AG04449 (cell line): ENCODE measurements at places on chromosomes 1 and 21.

DNA sequence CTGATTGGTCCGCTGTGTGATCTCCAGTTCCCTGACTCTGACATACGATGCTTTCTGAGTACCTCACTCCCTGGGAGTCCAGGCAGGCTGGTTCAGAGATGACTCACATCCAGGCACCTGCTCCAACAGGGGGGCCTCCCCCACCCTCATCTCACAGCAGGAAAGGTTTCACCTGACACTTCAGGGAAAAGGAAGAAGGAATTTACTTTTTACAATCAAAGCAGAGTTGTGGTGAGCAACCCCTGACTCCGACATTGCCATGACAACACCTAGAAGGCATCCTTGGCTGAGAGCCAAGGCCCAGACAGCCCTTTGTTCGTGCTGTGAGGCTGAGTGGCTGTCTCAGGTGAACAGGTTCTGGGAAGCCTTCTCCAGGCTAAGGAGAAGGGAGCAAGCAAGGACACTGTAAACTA lies 164.6 kb upstream of the GJB5 start:
- DNase-seq: no peak

DNA sequence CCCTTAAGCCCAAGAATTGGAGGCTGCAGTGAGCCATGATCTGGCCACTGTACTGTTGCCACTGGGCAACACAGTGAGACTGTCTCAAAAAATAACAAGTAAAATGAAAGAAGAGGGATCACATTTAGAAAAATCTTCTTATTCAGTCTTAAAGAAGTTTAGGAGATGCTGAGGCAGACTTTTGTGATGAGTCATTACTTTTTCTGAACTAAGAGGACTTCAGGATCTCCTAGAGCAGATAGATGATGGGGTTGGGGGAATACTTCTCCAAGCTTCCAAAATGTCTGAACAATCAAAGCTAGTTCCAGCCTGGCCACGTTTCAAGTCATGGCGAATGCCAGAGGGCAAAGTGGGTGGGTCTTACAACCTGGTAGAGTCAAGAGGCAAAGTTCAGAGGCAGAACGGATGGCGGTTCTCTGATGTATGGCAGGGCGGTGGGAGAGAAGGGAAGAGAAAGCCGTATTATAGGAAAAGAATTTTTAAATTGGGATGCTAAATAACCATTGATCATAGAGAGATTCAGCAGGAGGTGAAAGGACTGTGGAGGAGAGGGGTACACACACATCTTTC lies 2.1 kb upstream of the CIART start:
- DNase-seq: no peak

DNA sequence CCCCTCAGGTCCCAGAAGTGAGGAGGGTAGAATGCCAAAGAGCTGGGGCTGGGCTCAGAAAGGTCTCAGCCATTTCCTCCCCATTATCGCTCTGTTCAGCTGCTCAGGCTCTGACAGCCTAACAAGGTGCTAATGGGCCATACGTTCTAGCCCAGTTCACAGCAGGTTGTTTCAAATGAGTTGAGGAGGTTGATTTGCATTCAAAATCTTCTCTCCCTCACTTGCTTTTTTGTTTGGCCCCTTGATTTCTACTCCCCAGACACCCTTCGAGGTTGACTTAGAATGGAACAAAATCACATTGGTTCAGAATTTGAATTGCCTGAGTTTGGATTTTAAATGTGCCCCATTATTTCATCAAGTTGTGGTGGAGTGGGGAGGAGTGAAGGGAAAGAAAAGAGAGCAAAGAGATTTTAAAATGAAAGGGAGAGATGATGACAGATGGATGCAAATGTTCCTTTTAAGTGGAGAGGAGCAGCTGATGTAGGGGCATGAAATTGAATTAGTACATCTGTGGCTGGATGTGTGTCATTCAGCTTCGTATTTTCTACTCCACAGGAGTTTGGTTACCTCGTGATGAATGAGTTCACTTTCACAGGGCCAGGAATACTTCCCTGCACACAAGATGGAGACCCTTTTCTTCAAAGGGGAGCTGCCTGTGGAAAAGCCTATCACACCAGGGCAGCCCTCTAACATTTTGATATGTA lies 425.8 kb upstream of the CAMK1G start:
- no peak for DNase-seq

DNA sequence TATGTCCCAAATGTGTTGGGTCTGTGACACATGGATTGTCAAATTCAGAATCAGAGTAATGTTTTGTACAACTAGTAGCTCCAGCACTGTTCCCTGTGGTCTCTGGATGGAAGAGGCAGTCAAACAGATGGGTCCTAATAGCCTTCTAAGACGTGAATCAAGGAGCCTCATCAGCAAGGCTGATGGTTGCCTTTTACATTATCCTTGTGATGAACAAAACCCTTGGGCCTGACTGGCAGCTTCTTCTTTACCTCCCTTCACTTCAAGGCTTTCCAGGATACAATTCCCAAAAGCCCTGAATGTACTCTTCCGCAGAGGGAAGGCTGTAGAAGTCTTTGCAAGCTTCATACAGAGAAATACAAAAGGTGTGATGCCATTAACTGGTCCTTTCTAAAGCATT lies 633.3 kb downstream of the USP25 start:
- DNase-seq: no peak

- no peak for DNase-seq
These were observed 70.7 kb upstream of the ZNF644 start for GRCh38 chr1:91092503-91092902.

GRCh38 chr1:65758128-65758527 lies 34.6 kb upstream of the PDE4B start:
- no peak for DNase-seq

- no peak for DNase-seq
These were observed 43.0 kb downstream of the TOR3A start for GRCh38 chr1:179124873-179125272.

- no peak for DNase-seq
These were observed at the start of gene TNFRSF1B for GRCh38 chr1:12166834-12167492. TSS of gene TNFRSF1B (plus strand) at chr1:12166991. CDS start at chr1:12167092, 101 bp downstream.

DNA sequence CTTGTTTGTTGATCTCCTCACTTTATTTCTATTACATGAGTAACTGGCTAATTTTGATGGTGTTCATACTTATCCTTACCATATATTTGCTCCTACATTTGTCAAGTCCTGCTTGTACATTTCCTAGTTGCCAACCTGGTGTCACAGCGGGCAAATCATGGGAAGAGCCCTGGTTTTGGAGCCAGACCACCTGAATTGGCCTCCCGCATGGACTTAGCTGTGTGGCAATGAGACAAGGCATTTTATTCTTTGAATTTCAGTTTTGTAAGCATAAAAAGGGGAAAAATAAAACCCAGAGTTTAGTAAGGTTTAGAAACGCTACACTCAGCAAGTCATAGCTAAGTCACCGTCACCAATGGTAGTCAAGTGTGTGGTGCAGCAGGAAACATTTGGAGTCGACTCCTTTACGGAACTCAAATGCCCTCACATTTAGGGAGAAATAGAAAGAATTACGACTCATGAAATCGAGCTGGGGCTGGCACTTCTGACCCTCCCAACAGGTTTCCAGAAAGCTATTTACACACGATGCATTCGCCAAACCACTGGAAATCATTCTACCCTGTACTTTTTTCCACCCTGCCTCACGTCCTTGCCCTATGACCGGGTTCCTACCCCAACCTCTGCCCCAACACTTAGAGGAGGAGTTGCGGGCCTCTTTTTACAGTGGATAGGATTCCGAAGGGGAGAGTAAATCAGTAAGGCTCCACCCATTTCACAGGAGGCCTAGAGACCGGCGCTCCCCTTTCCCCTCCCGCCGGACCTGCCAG lies 492 bp upstream of the PGM1 start:
- no peak for DNase-seq

DNA sequence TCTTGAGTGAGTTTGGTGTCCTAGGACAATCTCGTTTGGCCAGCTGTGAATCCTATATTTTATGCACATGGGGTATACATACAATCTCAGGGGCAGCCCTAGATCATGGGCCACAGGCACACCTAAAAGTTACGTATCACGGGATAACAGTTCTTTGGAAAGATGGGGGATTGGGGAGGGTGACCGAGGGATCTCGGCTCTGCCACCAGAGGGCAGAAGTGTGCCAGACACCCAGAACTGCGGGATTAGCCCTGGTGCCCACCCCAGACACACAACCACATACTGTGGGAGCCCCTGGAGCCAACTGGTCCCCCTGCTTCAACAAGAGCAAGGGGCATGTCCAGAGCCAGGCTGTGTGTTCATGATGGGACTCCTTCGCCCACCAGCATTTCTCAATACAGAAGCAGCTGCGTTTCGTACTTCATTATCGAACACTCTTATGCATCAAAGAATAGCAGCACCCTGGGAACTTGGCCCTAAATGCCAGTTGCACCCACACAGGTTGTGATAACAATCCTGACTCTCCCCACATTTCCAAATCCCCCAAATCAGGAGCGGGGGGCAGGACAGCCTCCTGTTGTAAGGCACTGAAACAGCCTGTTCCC lies 37.4 kb downstream of the TMCO4 start:
- no peak for DNase-seq

DNA sequence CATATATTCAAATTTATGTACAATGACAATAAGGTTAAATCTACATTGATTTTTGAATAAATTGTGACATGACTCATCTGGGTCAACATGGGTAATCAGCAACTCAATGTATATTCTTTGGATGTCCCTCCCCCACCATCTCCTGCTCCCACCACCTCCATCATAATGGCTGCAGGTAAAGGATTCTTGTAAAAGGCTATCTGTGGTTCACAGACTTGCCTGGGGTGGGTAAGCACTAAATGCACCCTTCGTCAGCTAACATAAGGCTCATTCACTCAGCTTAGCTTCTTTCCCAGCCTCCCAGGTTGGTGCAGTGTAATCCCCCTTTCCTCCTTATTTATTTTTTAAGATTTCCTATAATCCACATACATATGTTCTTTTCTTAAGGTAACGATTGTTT lies 355.7 kb upstream of the DPYD start:
- DNase-seq: no peak

DNA sequence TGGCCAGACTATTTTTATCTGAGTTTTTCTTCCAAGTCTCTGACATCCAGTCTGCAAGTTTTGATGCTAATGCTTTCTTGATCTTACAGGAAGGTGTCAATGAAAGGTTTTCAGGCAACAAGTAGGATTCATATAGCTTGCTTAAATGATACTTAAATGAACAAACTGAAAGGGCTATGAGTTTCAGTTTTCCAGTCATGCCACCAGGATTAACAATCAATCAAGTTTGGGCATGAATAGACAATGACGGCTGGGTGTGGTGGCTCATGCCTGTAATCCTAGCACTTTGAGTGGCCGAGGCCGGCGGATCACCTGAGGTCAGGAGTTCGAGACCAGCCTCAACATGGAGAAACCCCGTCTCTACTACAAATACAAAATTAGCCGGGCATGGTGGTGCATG lies 34.3 kb upstream of the SLC16A1 start:
- no peak for DNase-seq

DNA sequence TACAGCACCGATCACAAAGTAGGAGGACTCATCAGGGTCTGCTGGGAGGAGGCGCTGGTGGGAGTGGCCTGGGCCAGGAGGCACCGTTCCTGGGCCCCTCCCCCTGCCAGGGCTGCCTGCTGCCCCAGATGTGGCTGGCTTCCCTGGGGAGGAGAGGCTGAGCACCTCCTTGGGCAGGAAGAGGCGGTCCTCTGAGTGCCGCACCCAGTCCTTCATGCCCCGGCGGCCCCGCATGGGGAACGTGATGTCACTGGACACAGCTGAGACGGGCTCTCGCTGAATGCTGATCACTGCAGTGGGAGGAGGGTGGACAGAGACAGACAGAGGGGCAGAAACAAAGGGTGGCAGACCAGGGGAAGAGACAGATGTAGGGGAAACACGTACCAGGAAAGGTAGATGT lies 24.8 kb downstream of the ADGRB2 start:
- DNase-seq: no peak

- DNase-seq: no peak
These were observed 11.5 kb downstream of the MACO1 start for GRCh38 chr1:25442178-25442577.

DNA sequence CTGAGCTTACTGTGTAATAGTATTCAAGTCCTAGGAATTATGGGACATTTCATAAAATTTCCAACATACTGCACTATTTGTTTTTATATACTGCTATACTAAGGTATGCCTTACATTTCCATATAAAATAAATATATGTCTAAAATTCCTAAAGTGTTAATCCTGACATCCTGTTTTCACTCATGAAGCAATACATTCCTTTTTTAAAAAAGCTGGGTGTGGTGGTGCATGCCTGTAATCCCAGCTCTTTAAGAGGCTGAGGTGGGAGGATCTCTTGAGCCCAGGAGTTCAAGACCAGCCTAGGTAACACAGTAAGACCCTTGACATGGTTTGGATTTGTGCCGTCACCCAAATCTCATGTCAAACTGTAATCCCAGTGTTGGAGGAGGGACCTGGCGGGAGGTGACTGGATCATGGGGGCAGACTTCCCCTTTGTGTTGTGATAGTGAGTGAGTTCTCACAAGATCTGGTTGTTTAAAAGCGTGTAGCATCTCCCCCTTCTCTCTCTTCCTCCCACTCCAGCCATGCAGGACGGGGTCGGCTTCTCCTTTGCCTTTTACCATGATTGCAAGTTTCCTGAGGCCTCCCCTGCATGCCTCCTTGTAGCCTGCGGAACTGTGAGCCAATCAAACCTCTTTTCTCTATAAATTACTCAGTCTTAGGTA lies 5.8 kb downstream of the CDC42BPA start:
- DNase-seq: no peak

DNA sequence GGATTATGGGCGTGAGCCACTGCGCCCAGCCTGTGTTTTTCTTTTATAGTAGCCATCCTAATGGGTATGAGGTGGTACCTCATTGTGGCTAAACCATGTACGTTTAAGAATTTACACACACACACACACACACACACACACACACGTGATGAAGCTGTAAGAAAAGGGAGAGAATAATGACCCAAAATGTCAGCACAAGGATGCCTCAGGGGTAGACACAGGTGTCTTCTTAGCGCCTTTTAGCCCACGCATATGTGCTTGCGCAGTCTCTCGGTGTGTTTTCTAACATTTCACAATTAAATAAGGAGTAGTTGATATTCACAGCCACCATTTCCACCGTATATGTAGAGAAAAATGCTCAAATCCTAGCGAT lies 782 bp upstream of the PFKL start:
- no peak for DNase-seq

DNA sequence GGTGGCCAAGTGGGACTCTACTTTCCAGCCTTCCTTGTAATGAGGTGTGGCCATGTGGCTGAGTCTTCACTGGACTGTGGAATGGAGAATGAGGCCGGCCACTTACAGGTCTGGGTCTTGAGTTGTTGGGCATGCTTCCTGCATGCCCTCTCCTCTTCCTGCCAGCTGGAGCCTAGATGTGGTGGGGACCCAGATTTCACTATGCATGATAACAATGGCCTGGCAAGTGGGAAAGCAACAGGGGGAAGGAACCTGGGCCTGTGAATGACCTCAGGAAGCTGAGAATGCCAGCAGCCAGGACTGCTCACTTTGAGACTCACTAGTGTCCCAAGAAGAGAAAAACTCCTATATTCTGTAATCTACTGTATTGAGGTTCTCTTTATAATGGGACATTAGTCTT lies 8.5 kb upstream of the SLC26A9 start:
- no peak for DNase-seq
